ENCODE measurements at places on chromosomes 16 and 17. TPM values are rescaled to one million over a fixed set of nuclear protein-coding genes. Genes with fewer than 3 reads are reported as not detected.

Gene TNFRSF17
- total RNA-seq: 1.2 TPM

Gene TENT4B
- total RNA-seq: 27.0 TPM

Gene CLEC18A
- 1.2 TPM for total RNA-seq

Gene ZFHX3
- total RNA-seq: 0.38 TPM

Gene MNT
- total RNA-seq: 67.4 TPM

Gene EDC4
- total RNA-seq: 123 TPM

DNA sequence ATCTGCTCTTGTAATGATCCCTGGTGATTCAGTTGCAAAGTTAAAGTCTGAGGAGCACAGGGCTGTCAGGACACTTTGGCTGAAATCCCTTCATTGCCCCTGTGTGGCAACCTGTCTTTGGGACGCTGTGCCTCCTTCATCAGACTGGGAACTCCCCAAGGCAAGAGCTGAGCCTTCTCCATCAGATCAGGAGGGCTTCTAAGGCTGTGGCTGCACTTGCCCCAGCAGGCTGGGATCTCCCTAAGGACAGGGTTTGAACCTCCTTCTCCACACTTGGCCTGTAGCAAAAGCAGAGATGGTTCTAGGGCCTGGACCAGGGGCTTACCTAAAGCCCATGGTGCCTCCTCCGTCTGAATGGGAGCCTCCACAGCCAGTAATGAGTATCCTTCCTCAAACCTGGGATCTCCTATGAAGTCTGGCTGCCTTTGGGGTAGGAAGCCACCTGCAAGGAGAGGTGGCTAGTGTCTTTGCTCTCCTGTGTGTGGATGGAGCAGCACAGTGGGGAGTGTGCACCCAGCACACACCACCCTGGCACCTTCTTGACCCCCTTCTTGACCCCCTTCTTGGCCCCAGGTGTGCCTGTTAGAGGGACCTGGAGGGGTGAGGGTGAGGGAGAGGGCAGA, 79.0 kb upstream of the NKD1 start:
- peaks cover 26% of the 10 kb centered on the region for H3K27me3 ChIP-seq
- peaks cover 4% of the 10 kb centered on the region for H3K36me3 ChIP-seq
- no peak overlapping the region for H3K4me3 ChIP-seq
- H3K4me1 ChIP-seq: peaks cover 18% of the 10 kb centered on the region

DNA sequence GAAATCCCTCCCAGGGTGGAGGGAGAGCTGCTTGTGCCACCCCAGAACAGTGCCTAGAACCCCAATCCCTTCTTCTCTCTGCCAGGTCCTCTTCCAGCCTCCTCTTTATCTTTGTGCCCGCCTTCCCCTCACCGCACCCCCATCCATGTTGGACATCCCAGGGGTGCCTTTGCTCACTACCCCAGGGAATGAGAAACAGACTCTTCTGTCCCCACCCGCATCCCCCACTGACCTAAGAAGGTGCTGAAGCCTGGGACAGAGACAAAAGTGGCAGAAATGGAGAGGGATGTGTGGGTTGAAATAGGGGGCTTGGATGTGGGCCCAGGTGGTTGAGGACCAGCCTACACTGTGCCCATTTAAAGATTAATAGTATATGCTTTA, 17.0 kb downstream of the ALOX15B start:
- no peaks in the 10 kb centered on the region for H3K36me3 ChIP-seq
- H3K4me1 ChIP-seq: peaks cover 1% of the 10 kb centered on the region
- no peak overlapping the region for H3K27ac ChIP-seq
- H3K4me3 ChIP-seq: no peak overlapping the region
- DNase-seq: no peak

- peaks cover 83% of the 10 kb centered on the region for H3K4me1 ChIP-seq
- no peaks in the 10 kb centered on the region for H3K27me3 ChIP-seq
- peak overlapping the region; percentile 74 for H3K4me3 ChIP-seq
- DNase-seq: no peak
Observed at GRCh38 chr16:68283346-68283745, 19.0 kb downstream of the SLC7A6 start.

DNA sequence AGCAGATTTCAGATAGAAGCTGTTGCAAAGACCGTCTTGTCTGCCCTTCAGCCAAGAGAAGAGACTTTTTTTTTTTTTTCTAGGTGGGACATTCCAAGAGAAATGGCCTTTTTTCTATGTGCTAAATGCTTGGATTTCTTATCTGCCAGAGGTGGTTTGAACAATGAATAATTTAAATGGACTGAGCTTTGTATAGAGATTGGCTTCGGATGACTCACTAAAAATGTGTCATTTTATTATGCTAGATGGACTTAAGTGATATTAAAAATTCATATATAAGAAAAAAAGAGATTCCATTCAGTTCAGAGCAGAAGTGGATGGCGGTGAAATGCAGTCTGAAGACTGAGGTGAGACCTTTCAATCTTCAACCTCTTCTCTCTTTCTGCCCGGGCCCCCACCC, 58.4 kb downstream of the MEAK7 start:
- H3K36me3 ChIP-seq: no peaks in the 10 kb centered on the region
- peaks cover 3% of the 10 kb centered on the region for H3K4me1 ChIP-seq
- peaks cover 6% of the 10 kb centered on the region for H3K27me3 ChIP-seq
- DNase-seq: no peak
- H3K27ac ChIP-seq: no peak overlapping the region

DNA sequence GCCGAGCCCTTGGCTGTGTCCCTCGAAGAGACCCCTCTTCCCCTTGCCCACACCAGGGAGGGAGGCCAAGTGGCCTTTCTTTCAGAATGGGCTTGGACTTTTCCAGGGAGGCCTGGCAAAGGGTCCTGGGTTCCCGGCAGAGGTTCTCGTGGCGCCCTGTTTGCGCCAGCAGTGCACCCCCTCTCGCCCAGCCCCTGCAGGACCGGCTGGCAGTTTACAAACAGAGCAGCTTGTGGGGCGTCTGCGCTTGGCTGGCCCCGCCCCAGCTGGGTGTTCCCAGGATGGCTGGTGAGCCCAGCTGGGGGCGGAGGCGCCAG, 137.8 kb upstream of the CIBAR2 start:
- DNase-seq: no peak
- H3K27me3 ChIP-seq: peaks cover 5% of the 10 kb centered on the region
- no peaks in the 10 kb centered on the region for H3K36me3 ChIP-seq
- H3K4me1 ChIP-seq: peaks cover 15% of the 10 kb centered on the region

- H3K4me1 ChIP-seq: no peaks in the 10 kb centered on the region
- no peak for DNase-seq
- H3K27ac ChIP-seq: no peak overlapping the region
- H3K36me3 ChIP-seq: peaks cover 15% of the 10 kb centered on the region
- no peak overlapping the region for H3K4me3 ChIP-seq
Observed at GRCh38 chr16:81951564-81951963, 59.7 kb downstream of the SDR42E1 start.

GRCh38 chr17:45584092-45585036, 93.8 kb upstream of the PLEKHM1 start:
- H3K27me3 ChIP-seq: no peaks in the 10 kb centered on the region
- DNase-seq: peak; percentile 84
- H3K4me3 ChIP-seq: peak overlapping the region; percentile 98
- peak overlapping the region; percentile 99 for H3K27ac ChIP-seq

DNA sequence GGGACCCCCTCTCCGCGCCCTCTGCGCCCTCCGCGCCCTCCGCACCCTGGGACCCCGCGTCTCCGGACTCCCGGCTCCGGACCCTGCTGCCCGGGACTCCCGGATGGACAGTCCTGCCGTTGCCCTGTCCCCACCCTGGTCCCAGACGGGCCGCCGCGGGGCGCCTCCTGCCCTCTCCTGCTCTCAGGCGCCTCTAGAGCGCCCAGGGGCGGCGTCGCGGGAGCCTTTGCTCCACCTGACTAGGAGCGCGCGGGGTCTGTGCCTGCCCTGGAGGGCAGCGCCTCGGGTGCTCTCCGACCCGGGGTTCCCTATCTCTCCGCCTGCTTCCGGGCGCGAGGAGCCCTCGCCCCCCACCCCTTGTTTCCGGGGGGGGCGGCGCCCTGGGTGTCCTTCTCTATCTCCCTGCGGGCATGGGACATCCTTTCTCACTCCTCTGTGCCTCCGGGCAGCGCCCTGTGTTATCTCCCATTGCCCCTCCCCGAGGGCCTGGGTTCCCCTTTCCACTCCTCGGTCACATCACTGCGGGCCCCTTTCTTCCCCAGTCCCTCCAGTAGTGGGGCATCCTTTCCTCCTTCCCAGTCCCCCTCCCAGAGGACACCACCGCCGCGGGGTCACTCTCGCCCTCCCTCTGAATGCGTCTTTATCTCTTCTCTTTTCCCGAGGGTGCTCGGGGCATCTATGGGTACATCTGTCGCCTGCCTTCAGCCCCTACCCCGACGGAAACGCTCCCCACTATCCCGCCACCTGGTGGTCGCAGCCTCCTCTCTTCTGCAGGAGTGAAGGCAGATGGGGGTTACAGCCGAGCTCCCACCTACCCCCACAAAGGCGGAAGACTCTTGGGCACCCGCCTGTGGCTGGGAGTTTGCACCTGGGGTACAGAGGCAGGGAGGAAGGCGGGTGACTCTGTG, 875 bp downstream of the PRKCB start:
- peak overlapping the region; percentile 93 for H3K4me3 ChIP-seq
- H3K4me1 ChIP-seq: peaks cover 60% of the 10 kb centered on the region
- peak; percentile 62 for DNase-seq
- H3K27me3 ChIP-seq: no peaks in the 10 kb centered on the region

DNA sequence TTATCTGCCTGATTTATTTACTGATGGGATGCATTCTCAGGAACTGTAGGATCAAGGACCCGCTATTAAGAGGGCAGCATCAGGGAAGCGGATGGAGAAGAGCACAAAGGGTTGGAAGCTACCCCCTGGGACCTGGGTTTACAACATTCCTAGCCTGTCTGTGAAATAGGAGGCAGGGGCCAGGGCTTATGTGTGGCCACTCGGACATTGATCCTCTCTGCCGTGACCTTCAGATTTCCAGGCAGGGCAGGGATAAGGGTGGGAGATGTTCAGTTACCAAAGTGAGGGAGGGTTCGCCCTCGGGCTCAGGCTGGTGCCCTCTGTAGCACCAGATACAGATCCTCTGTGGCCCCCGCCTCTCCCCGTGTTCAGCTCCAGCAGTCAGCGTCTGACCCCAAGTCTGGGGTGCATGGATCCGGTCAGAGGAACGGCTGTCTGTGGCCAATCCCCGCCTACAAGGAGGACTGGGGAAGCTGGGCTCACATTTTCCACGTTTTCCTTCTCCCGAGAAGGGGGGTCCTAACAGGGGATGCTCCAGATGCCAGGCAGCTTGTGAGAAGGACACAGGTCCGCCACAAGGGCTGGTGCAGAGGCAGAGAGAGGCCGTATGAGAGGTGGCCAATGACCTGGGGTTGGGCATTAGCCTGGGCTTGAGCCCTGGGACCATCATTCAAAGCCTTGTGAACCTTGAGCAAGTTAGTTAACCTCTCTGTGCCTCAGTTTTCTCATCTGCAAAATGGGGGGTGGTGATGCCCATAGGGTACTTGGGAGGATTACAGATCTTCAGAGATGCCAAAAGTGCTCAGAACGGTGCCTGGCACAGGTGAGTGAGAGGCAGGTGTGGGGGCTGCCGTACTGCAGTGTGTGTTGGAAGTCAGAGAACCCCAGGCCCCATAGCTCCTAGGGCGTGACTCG, 48.3 kb downstream of the ATP2C2 start:
- H3K36me3 ChIP-seq: no peaks in the 10 kb centered on the region
- no peak overlapping the region for H3K27ac ChIP-seq
- no peak overlapping the region for H3K4me3 ChIP-seq
- peaks cover 13% of the 10 kb centered on the region for H3K27me3 ChIP-seq

- peak overlapping the region; percentile 69 for H3K27ac ChIP-seq
- H3K4me3 ChIP-seq: peak overlapping the region; percentile 71
- H3K4me1 ChIP-seq: peaks cover 58% of the 10 kb centered on the region
- no peaks in the 10 kb centered on the region for H3K36me3 ChIP-seq
- DNase-seq: no peak
Observed at GRCh38 chr17:77343031-77343800, 202.4 kb downstream of the SEC14L1 start.

DNA sequence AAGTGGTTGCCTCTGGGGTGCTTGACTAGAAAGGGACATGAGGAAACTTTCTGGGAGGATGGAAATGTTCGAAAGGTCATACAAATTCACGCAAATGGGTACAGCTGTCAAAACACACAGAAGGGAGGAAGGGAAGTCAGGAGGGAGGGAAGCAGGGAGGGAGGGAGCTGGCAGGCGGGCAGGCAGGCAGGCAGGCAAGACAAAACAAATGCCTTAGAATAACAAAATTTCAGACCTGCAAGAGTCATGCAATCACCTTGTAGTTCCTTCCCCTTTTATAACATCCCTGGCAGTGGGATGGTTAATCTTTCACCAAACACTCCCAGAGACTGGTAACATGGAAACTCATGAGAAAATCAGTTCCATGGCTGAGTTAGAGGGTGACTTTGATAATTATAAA, 189.2 kb downstream of the STX8 start:
- no peak overlapping the region for H3K4me3 ChIP-seq
- H3K36me3 ChIP-seq: peaks cover 9% of the 10 kb centered on the region
- DNase-seq: no peak
- no peaks in the 10 kb centered on the region for H3K4me1 ChIP-seq
- H3K27me3 ChIP-seq: no peaks in the 10 kb centered on the region

- no peaks in the 10 kb centered on the region for H3K4me1 ChIP-seq
- H3K27ac ChIP-seq: peak overlapping the region; percentile 16
- H3K36me3 ChIP-seq: no peaks in the 10 kb centered on the region
- peaks cover 6% of the 10 kb centered on the region for H3K27me3 ChIP-seq
- no peak overlapping the region for H3K4me3 ChIP-seq
Observed at GRCh38 chr17:67043283-67043682, 1.1 kb upstream of the CACNG1 start.

GRCh38 chr17:4318186-4318585, 48.3 kb downstream of the UBE2G1 start:
- peaks cover 69% of the 10 kb centered on the region for H3K4me1 ChIP-seq
- H3K27me3 ChIP-seq: no peaks in the 10 kb centered on the region

DNA sequence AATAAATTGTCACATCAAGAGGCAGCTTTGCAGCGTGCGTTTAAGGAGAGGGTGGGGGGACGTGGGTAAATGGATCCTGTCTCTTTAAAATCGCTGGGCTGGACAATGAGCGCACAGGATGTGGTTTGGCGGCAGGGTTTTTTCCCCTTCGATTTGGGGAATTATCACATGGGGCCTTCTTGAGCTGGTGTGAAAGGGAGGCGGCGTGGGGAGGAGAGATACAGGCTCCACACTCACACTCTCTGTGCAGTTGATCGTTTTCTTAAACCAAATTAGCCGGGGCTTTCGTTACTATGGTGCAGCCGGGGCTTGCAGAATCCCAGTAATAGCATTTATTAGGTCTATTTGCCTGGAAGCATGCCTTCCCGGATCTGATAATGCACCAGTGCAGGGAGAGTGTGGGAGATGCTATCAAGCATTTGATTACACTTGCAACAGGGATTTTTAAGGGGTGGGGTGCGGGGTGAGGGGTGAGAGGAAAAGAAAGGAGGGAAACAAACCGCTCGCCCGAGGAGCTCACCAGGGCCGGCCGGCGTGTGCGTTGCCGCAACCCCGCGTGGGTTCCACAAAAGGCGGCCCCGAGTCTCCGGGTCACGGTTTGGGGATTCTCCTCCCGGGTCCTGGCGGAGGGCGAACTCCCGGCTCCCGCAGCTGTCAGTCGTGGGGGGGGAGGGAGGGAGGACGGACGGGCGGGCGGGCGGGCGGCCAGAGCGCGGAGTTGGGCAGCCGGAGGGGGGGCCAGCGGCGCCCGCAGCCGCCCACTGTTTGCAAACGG, 58.8 kb upstream of the GSE1 start:
- peak; percentile 67 for DNase-seq
- peak overlapping the region; percentile 97 for H3K27ac ChIP-seq
- peaks cover 22% of the 10 kb centered on the region for H3K4me1 ChIP-seq
- H3K27me3 ChIP-seq: no peaks in the 10 kb centered on the region
- H3K4me3 ChIP-seq: peak overlapping the region; percentile 95

GRCh38 chr17:74569020-74570003, 2.0 kb upstream of the CD300H start:
- no peaks in the 10 kb centered on the region for H3K36me3 ChIP-seq
- no peak overlapping the region for H3K27ac ChIP-seq
- no peak for DNase-seq
- H3K27me3 ChIP-seq: peaks cover 41% of the 10 kb centered on the region
- H3K4me1 ChIP-seq: peaks cover 11% of the 10 kb centered on the region
- no peak overlapping the region for H3K4me3 ChIP-seq
